GM10248 (cell line): ENCODE measurements at places on chromosomes 5 and 9.

GRCh38 chr9:129109952-129110739, 447 bp downstream of the CRAT start:
- no peak for DNase-seq

DNA sequence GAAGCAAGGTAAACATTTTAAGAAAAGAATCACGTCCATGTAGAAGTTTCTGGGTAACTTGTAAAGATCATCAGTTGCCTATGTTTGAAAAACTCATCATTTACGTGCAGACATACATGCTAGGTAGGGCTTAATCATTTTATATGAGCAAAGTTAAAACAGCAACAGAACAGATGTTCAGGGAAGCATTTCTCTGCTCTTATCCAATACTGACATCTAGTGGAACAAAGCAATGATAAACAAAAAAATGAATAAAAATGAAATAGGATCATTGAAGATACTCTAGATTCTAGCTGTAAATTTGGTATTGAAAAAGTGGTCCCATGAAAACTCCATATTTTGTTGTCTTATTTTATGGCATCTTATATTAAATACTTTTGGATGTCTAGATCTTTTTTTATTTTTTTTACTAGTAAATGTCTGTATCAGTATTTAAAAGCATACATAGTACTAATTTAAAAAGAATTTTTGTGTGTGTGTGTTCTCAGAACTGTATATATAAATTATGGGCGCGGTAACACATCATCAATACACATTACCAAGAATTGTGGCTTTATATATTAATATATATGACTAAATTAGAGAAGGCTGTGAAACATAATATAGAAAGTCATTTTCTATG, 1050.2 kb downstream of the CDH12 start:
- peak; percentile 20 for DNase-seq

- no peak for DNase-seq
These were observed 146.2 kb upstream of the GPR151 start for GRCh38 chr5:146662229-146662628.

DNA sequence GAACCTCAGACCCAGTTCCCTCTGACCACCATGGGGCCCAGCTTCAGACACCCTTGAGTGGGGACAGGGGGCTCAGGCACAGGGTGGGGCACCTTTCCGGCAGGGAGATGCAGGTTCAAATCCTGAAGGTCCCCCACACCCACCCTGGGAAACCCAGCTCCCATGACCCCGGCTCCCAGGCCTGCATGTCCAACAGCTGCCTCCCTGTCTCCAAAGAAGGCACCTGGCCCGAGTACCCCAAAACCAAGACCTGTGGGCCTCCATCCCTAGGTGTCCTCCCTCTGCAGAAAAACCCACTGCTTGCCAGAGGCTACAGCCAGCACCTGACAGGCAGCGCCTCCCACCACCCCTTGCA, 38.5 kb downstream of the VAV2 start:
- no peak for DNase-seq

- no peak for DNase-seq
These were observed 55.5 kb downstream of the MINAR2 start for GRCh38 chr5:129803403-129803802.

GRCh38 chr5:136764601-136765000, 399.3 kb upstream of the TRPC7 start:
- no peak for DNase-seq

DNA sequence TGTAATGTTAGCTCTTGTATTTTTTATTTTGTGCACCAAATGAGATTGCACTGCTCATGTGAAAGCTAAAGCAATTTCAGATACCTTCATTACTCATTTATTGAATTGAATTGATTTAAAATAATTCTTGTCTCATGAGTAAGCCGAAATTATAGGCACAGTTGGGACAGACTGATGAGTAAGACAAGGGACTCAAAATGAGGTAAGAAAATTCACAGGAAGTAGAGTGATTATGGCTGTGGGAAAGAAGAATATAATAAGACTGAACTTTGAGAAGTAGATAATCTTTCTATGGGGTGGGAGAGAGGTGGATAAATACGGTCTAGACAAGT, 51.1 kb downstream of the NUDT12 start:
- DNase-seq, result no peak

DNA sequence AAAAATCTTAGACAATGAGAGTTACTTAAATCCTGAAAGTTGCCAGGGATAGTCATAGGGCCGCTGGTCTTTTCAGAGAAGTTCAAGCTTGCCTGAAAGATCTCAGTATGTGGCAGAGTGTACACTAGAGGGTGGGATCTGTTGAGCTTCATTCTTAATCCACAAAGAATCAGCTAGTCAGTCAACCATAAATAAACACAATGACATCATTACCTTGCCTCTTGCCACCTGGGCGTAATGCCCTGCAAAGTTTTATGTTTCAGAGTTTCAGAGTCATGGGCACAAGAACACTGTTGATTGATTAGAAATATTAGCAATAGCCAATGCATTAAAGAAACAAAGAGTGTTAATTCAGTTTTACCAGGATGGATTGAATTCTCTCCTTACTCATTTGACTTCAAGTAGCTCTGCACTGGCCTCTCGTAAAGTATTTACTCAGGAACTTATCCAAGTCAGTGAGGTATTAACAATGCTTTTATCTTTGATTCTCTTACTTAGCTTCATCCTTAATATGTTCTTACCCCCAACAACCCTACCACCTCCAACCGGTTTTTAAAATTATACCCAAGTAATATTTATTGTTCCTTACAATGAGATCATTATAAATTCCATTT, 14.3 kb upstream of the ANXA1 start:
- no peak for DNase-seq

DNA sequence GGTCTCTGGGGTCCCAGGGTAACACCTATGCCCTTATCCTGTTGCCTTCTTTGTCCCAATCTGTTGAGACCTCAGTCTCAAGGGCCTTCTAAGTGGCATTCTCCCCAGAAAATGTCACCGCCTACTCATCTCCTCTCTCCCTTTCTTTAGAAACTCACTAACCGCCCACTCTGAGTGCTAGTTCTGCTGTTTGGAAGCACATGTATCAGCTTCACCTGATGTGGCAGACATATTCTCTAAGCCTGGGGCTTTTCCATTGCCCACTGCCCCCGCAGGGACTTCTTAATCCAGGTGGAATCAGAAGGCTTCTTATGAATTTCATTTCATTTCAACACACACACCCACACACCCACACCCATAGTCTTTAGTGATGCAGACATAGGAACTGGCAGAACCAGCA, 165.1 kb downstream of the ASTN2 start:
- no peak for DNase-seq

DNA sequence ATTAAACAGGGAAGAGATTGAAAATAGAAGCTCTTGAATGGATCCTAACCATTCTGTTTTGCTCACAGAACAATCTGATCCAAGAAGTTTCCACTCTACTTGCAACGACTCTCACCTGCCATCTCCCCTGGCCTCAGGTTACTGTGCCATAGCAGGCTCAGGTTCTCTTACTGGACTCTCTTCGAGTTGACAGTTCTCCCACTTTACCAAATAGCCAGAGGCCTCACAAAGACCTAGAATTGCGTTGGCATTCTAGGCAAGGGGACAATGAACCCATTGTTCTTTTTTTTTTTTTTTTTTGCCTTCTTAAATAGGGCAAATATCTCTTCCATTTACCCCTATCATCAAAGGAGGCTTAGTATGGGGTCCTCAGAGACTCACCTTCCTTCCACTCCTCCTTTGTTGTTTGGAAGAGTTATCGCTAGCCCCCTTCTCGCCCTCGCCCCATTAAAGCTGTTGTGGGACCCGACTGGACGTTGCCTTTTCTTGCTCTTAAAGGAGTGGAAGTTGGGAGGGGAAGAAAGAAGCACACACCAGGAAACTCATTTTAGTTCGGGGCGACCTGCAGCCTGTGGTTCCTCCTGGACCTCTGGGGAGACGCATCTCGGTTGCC, 688 bp upstream of the PLPPR1 start:
- DNase-seq, result no peak

DNA sequence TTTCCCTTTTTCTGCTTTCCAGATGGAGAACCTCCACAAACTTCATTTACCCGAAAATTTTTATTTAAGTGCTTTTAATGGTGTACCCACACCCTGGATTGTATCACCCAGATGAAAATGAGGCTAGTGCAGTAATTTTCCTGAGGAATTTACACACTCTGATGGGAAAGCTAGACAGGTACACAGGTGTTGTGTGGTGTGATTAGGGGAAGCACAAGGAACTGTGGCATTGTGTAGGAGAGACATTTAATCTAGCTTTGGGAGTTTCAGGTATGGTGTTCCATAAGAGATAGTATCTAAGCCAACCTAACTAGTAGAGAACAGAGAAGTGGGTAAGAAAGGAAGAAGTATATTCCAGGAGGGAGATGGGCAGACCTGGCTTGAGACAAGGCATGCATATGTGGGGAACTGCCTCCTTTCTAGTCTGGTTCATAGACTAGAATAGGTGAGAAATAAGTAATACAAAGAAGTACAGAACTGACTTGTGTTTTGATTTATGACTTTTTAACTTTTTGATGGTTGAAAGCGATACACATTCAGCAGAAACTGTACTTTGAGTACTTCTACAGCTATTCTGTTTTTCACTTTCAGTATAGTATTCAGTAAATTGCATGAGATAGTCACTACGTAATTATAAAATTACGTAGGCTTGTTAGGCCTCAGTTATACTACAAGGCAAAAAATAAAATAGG, 22.9 kb upstream of the ROPN1L start:
- no peak for DNase-seq

DNA sequence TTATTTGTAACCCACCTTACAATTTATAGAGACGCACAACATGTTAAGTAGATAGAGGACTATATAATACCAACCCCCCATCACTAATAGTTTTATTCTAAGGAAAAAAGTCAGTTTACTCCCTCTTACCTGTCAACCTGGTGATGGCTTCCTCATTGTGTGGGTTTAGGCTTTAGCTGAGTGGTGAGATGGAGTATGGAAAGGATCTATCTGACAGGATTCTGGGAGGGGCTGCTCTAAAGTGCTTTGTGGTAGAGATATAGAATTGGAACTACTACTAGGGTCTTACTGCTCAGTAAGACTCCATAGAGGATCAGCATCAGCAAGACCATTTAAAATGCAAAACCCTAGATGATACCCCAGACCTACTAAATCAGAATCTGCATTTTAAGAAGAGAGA, 82.1 kb upstream of the IFNE start:
- no peak for DNase-seq

DNA sequence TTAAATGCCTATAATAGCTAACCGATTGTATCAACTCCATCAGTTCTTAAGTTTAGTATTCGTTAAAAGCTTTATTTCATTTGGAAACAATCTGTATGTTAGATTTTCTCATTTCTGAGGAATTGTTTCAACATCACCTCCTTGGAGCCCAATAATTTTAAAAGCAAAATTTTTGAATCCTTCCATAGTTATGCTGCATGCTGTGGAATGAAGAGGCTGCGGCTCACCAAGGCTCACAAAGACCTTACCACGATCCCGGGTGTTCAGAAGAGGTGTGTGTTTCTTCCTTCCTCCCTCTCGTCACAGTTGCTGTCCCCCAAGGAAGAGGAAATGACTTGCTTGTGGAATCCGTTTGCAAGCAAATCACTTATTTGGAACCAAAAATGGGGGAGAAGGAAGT, 143.8 kb downstream of the FGF1 start:
- no peak for DNase-seq

GRCh38 chr9:129022037-129022436, 6.1 kb downstream of the SH3GLB2 start:
- no peak for DNase-seq

DNA sequence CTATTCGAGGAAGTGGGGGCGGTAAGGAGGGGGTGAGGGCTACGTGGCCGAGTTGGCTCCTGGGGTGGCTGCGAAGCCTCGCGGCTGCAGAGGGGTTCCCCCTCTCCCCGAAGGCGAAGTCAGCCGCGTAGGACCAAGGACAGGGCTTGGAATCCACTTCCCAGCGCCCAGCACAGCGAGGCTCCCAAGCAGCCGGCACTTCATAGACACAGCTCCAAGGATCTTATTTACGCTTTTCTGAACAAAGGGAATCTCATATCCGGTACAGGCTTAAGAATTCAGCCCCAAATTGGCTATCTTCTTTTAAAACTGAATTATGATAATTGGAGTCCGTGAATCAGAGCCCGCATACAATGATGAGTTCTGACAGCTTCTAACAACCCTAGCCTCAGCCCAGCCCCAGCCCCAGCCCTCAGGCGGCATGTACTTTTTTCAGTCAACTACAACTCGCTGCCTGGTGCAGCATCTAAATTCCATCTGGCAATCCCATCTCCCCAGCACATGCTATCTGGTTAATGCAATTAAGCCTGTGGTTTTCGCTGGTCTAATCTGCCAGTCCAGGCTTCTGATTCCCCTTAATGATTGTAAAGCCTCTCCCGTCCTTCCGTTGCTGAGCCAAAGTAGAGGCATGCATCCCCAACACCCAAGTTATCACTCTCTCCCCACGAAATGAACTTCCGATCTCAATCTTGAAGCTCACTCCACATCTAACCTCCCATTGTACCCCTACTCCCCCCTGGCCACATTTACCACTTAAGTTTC, 1.0 kb downstream of the ELAVL2 start:
- DNase-seq, result no peak

DNA sequence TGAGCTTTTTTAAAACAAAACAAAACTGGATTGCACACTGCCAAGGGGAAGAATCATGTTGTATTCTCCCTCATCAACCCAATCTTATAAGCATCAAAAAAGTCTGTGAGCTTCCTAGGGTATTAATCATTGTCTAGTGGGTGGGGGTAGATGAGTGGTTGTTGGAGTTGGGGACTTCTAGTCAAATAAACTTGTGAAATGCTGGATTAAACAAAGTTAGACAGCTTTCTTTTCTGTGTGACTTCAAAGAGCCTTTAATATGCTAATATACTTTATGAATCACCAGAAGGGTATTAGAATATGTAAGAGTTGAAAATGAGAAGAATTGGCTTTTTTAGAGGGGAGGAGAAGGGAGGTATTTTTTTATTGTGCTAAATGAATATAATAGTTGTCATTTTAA, 87.7 kb downstream of the GALNT10 start:
- DNase-seq, result no peak

- no peak for DNase-seq
These were observed 13.1 kb upstream of the TENT4A start for GRCh38 chr5:6700074-6700684.

- DNase-seq, result no peak
These were observed 15.9 kb downstream of the DNLZ start for GRCh38 chr9:136347472-136348256.

GRCh38 chr9:135037521-135038250, 49.8 kb upstream of the OLFM1 start:
- DNase-seq, result no peak

- DNase-seq, result no peak
These were observed 7.0 kb downstream of the PAX5 start for GRCh38 chr9:37026931-37027581.

- DNase-seq, result peak; percentile 71
These were observed 879 bp upstream of the UBQLN1 start for GRCh38 chr9:83708515-83709158.

- no peak for DNase-seq
These were observed 62.0 kb upstream of the ASS1 start for GRCh38 chr9:130382636-130383349.

DNA sequence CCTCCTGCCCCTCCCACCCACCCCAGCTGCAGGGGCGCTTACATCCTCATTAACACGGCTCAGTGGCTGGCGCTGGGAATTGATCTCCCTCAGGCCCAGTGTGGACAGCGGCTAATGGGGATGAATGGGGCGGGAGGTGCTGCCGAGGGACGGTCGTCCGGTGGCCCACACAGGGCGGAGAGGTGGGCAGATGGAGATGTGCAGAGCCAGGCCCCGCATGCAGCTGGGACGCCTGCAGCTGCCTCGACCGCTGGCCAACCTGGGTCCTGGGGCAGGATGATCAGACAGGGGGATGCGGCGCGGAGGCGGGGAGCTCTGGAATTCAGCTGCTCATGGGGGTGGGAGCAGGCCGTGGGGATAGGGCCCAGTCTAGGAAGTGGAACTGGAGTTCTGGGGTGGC, 17.6 kb downstream of the TSPAN17 start:
- no peak for DNase-seq
